ENCODE measurements at places on chromosomes 1 and 21. TPM values are rescaled to one million over a fixed set of nuclear protein-coding genes. Genes with fewer than 3 reads are reported as not detected.

DNA sequence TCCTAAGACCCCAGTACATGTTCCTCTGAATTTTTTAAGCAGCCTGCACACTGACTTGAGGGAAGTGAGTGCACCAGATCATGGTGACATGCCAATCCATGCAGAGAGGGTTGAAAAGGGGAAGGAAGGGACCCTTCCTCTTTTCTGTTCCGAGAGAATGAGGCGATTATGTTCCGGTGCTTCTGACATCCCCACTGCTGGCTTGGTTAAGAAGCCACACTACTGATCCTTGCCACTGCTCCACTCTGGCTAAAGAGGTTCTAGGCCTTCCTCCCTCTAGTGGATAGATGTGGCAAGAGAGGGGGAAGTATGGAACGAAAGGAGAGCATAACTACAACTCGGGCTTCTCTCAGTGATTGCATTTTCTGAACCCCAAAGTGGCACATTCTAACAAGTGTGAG, 1.8 kb upstream of the CYB5R1 start:
- DNase-seq, result peak; percentile 33

DNA sequence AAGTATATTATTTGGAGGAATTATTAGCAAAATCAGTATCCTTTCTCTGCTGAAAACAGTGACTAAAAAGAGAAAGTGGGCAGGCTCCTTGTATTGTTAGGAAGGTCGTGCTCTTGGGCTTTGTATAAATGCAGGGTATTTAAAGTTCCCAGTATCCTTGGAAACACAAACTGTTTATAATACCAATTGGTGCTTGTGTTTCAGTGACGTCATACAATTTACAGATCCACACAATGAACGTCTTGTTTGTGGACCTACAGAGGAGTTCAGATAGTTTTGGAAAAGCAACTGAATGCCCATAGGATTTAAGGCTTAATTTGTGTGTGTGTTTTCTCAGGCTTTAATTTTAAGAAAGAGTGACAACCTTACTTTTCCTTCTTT, 168.2 kb downstream of the RASAL2 start:
- no peak for DNase-seq

DNA sequence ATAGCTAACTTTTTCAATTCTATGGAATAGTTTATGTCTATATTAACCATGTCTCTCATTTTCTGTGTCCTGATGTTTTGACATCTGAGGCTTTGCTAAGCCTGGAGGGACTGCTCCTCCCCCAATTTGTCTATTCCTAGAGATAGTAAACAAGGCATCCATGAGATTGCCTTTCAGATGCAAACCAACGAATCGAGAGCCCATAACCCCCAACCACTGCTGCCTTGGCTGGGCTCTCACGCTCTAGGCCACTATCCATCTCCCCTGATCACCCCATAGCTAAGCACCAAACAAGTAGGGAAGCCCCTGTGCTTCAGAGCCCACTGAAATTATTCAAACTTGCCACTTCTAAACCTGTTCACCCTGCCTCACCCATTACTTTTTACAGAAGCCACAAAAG, 437.7 kb downstream of the SETD4 start:
- no peak for DNase-seq

- DNase-seq, result no peak
These were observed 688.9 kb upstream of the ADGRL2 start for GRCh38 chr1:81111818-81112217.

GRCh38 chr1:224045556-224045955, 68.4 kb upstream of the FBXO28 start:
- no peak for DNase-seq

DNA sequence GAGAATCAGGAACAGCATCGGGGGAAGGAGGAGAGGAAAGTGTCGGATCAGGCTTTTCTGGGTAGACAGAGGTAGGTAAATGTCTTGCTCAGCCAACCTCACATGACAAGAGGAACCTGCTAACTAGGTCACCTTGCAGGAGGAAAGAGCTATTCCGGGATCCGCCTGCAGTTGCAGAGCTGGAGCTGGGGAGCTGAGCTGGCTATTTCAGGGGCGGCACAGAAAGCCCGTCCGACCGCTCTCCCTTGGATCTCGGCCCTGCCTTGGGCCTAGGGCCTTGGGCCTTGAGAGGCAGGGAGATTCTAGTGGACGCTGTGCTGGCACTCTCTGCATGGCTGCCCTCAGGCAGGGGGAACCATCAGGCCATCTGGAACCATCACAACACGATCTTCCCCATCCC, 56.5 kb upstream of the CTPS1 start:
- no peak for DNase-seq

GRCh38 chr1:193458628-193459027, 272.2 kb upstream of the B3GALT2 start:
- no peak for DNase-seq

- DNase-seq, result no peak
These were observed 64.1 kb downstream of the ATP2B4 start for GRCh38 chr1:203690730-203691129.

GRCh38 chr1:38932571-38932970, 9.1 kb downstream of the RHBDL2 start:
- no peak for DNase-seq

ETV3L gene
- polyA plus RNA-seq, result not detected

All from renal cortex interstitium (tissue), 15 donors.